ENCODE measurements at places on chromosomes 1 and 21.

- H3K27ac ChIP-seq = no peak overlapping the region
- H3K36me3 ChIP-seq = no peaks in the 10 kb centered on the region
- H3K27me3 ChIP-seq = no peaks in the 10 kb centered on the region
- peaks cover 22% of the 10 kb centered on the region for H3K4me1 ChIP-seq
- DNase-seq = no peak
These were observed 70.4 kb upstream of the BACH1 start for GRCh38 chr21:29228306-29228705.

DNA sequence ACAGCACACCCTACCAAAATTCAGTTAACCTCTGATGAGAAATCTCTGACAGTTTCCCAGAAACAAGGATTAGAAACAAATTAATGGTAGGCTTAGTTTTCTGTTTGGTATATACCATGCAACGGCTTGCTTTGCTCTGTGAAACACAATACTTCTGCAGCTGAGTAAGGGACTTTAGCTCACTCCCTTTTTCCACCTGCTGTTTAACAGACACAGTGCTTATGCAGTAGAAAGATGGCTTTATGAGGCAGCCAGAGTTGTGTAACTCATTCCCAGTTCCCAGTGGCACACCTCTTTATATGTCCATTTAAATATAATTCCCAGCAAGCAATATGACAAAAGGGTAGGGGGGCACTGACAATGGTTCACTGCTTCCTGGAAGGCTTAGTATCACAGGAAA lies 124.0 kb downstream of the PIGK start:
- no peak overlapping the region for H3K27ac ChIP-seq
- no peaks in the 10 kb centered on the region for H3K36me3 ChIP-seq
- H3K4me1 ChIP-seq = no peaks in the 10 kb centered on the region
- H3K4me3 ChIP-seq = no peak overlapping the region
- DNase-seq = no peak

DNA sequence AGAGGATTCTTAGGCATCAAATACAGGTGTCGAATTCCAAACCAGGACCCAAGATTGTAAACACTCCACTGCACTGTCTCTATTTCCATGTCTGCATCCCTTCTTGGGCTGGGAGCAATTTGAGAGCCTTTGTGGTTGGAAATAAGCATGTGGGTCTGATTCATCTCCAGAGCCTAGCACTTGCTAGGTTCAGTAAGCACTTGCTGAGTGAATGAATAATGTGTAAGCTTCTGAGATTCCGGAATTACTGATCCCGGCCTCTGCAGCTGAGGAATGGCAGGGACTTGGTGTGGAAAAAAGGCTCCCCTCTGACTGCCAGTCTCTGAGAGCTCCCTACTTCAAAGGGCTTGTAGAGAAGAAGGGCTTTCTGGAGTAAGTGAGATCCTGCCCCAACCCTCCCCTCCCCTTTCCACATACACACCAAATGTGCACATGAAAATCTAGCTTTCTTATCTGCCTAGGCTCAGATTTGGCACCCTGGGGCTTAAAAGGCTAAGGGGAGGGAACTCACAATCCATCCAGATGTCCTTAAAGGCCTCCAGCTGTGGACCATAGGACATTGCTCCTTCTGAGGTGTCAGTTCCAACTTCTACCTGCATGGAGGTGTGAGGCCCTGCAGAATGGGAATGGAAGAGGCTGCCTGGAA lies 39.6 kb upstream of the TRABD2B start:
- H3K27me3 ChIP-seq = no peaks in the 10 kb centered on the region
- no peak for DNase-seq
- H3K4me1 ChIP-seq = peaks cover 7% of the 10 kb centered on the region
- no peak overlapping the region for H3K27ac ChIP-seq
- H3K4me3 ChIP-seq = no peak overlapping the region

DNA sequence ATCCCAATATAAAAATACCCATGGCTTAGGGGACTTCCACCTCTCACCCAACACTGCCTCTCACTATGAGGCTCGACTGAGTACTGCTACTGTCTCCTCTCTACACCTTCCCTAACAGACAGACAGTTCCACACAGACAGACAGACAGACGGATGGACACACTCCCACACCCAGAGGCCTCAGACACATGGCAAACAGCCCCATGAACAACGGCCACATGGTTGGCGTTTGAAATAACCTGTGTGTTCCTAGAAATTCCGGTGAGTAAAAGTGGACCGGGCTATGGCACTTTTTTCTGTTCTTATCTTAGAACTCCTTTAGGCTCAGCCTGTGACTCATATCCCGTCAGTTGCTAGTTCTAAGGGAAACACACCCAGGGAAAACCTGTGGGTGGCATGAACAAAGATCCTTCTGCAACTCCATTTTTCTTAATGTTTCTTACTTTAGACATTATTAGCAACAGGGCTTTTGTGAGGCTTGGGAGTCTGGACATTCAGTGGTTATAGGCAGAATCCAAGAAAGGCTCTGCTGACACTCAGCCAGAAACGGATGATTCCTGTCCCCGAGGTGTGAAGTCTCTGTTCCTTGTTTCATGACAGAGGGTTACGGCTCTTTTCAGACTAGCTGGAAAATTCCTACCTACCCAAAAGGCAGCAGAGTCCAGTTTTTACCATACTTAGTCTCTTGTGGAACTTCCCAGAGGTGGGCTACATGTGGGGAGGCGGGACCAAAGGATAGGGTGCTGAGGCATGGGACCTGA lies 90.5 kb upstream of the TLR5 start:
- H3K36me3 ChIP-seq = no peaks in the 10 kb centered on the region
- no peak overlapping the region for H3K4me3 ChIP-seq
- no peak for DNase-seq
- H3K27me3 ChIP-seq = no peaks in the 10 kb centered on the region
- H3K4me1 ChIP-seq = no peaks in the 10 kb centered on the region
- no peak overlapping the region for H3K27ac ChIP-seq

- no peak overlapping the region for H3K27ac ChIP-seq
- no peaks in the 10 kb centered on the region for H3K36me3 ChIP-seq
These were observed 29.8 kb upstream of the GPR52 start for GRCh38 chr1:174417921-174418320.

- no peaks in the 10 kb centered on the region for H3K27me3 ChIP-seq
- no peak for DNase-seq
- H3K4me3 ChIP-seq = no peak overlapping the region
- no peaks in the 10 kb centered on the region for H3K36me3 ChIP-seq
- peaks cover 27% of the 10 kb centered on the region for H3K4me1 ChIP-seq
These were observed 193.8 kb downstream of the ST6GALNAC3 start for GRCh38 chr1:76268341-76268740.

DNA sequence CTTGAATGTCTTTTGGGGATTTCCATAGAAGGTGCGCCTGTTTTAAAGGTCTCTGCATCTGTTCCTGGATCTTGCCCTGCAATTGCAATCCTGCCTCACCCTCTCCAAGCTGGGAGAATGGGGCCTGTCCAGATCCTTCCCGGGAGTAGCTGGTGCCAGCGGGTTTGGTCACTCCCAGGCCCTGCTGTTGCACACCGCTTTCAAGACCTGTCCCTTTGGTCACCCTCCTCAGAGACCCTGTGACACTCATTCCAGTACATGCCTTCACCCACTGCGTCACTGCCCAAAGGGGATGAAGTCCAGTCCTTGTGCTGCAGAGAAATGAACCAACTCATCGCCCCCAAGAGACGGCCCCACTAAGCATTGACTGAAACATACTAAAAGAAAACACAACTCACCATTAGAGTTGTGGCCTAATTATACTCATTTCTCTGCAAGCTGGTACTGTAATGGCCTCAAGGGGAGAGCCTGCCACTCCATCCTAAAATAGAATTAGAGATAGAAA lies 1.9 kb upstream of the IRF2BP2 start:
- H3K4me1 ChIP-seq = peaks cover 55% of the 10 kb centered on the region
- H3K4me3 ChIP-seq = no peak overlapping the region
- peak overlapping the region; percentile 98 for H3K27ac ChIP-seq
- DNase-seq = no peak
- peaks cover 10% of the 10 kb centered on the region for H3K36me3 ChIP-seq

GRCh38 chr1:39385067-39385988 lies 106.1 kb upstream of the BMP8A start:
- H3K36me3 ChIP-seq = no peaks in the 10 kb centered on the region
- no peak for DNase-seq
- no peak overlapping the region for H3K4me3 ChIP-seq
- no peak overlapping the region for H3K27ac ChIP-seq
- H3K27me3 ChIP-seq = no peaks in the 10 kb centered on the region
- peaks cover 31% of the 10 kb centered on the region for H3K4me1 ChIP-seq

- peaks cover 8% of the 10 kb centered on the region for H3K27me3 ChIP-seq
- peak; percentile 43 for DNase-seq
- H3K4me3 ChIP-seq = peak overlapping the region; percentile 66
These were observed 570 bp upstream of the NPR1 start for GRCh38 chr1:153677718-153678518.

DNA sequence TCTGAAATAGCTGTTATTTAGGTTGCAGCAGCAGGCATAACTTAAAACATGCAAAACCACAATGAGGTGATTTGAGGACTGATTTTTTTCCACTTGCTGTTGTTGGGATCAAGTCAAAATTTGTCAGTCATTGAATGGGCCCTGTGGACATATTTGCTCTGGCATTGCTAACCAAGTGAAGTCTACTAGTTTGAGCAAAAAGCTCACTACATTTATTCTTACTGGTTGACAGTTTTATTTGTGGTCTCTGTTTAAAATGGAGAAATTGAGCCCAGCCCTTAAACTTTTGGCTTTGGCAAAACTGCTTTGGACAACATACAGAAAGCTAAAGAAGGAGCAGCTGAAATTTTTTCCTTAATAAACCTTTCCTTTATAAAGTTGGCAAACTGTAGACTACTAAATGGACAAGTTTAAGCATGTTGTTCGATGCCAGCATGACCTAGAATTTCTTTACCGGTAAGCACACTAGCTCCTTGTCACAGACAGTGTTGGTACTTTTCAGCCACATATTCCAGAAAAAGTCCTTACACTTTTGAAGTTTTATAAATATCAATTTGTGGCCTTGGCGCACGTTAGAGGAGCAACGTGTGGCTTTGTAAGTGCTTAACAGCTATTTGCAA lies 234.6 kb downstream of the USP25 start:
- no peak overlapping the region for H3K27ac ChIP-seq
- DNase-seq = no peak
- no peak overlapping the region for H3K4me3 ChIP-seq
- no peaks in the 10 kb centered on the region for H3K27me3 ChIP-seq

DNA sequence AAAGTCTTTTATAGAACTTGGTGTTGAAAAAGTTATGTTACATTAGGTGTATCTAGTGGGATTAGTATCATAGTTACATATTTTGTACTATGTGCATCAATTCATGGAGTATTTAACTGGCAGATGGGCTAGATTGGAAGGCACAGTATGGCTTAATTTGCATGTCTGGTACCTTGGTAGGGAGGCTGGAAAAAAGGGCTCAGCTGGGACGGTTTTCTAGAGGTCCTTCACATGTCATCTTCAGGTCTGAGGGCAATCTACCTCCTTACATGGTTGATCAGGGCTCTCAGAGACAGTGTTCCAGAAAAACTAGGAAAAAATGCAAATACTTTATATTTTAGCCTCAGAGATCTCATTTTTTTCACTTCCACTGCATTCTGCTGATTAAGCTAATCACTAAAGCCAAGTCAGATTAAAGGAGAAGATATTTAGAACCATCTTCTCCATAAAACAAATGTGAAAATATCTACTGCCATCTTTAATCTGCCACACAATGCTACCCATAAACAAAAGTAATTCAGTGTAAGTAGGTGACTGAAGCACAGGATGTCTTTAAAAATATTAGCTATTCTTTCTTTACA lies 209.3 kb downstream of the PLA2G4A start:
- no peak for DNase-seq
- H3K27ac ChIP-seq = no peak overlapping the region
- no peak overlapping the region for H3K4me3 ChIP-seq
- no peaks in the 10 kb centered on the region for H3K4me1 ChIP-seq
- no peaks in the 10 kb centered on the region for H3K36me3 ChIP-seq

DNA sequence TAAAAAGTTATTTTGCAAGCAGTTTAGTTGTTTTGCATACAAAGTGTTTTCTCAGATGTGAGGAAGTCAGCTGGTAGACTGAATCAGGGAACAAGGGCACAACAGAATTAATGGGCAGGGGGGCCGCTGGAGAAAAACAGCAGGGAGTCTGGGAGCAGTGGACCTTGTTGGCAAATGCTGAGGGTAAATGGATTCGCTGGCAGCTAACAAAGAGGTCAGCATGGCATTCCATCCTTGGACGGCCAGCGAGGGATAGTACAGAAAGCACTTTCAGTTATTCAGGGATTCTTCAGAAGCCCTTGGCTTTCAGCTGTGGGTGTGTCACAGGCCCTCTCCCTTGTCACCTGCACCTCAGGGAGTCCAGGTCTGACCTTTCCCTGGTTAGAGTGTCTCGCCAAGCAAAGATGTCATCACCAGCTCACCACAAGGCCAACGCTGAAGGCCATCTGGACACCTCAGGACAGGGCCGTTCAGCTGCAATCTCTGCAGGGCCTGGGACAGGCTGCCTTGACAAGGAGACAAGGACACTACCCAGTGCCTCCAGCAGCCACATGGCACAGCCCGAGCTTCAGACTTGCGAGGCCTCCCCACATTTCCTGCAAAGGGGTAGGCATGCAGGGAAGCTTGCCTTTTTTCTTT lies 90.4 kb downstream of the KCNN3 start:
- DNase-seq = no peak
- no peaks in the 10 kb centered on the region for H3K4me1 ChIP-seq
- no peaks in the 10 kb centered on the region for H3K27me3 ChIP-seq
- H3K4me3 ChIP-seq = no peak overlapping the region
- H3K36me3 ChIP-seq = no peaks in the 10 kb centered on the region
- no peak overlapping the region for H3K27ac ChIP-seq

DNA sequence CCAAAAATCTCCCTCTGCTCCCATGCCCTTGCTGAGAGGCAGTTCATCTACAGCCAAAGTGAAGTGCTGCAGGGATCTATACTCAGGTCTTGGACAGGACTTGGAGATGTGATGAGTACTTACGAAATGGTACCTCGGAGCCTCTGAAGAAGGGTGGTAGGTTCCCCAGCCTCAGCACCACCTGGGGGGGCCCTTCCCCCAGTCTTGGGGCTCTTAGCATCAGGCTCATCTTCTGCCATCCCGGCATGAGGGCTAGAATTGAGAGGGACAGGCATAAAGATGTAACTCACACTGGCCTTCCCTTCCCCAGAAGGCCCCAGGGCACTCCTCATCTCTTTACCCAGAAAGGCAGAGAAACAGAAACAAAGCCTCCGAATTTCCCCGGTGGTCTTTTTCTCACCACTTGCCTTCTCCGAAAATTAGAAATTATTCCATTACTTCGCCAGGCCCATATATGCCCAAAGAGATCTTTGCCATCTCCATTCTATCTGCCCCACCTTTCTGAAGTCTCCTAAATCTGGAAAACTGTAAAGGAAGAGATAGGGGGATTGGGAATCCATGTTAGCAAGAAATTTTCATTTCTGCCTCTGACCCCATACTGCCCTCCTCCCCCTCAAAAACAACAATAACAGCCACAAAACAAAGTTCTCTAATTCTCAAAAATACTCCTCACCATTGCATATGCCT lies 827 bp downstream of the RFX5 start:
- H3K4me1 ChIP-seq = peaks cover 22% of the 10 kb centered on the region
- no peaks in the 10 kb centered on the region for H3K27me3 ChIP-seq
- no peaks in the 10 kb centered on the region for H3K36me3 ChIP-seq
- peak overlapping the region; percentile 83 for H3K27ac ChIP-seq
- no peak for DNase-seq

GRCh38 chr1:111378791-111379190 lies 48.7 kb downstream of the OVGP1 start:
- H3K27ac ChIP-seq = no peak overlapping the region
- H3K27me3 ChIP-seq = peaks cover 25% of the 10 kb centered on the region
- DNase-seq = no peak
- H3K36me3 ChIP-seq = no peaks in the 10 kb centered on the region
- H3K4me1 ChIP-seq = no peaks in the 10 kb centered on the region
